Naive thymus-derived CD8-positive, alpha-beta T cell (primary cell): ENCODE measurements at places on chromosomes 1 and 21.
A peak's percentile ranks its signal among the peaks of the same experiment; 100 is the strongest.

DNA sequence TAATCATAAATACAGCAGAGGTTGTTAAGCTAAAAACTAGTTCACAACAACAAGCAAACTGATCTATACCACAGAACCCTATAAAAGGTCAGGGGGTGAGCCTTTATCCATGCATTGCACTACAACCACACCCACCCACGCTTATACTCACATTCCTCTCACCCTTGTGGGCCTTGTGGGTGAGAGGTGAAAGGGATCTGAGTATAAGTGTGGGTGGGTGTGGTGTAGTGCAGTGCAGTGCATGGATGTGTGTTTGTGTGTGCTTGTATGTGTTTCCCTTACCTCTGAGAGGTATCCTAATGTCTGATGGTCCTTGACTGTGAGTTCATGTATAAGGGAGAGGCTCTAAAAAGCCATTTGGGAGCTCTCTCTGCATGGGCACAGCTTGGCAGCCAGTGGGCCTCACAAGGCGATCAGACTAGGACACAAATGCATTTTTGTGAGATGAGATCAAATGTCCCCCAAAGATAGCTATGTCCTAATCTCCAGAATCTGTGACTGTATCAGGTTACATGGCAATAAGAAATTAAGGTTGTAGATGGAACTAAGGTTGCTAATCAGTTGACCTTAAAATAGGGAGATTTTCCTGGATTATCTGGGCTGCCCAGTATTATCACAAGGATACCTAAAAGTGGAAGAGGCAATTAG, 95.5 kb upstream of the DPT start:
- H3K4me3 ChIP-seq: no peak overlapping the region
- H3K4me1 ChIP-seq: peaks cover 8% of the 10 kb centered on the region
- H3K27me3 ChIP-seq: no peaks in the 10 kb centered on the region
- no peak for DNase-seq
- H3K27ac ChIP-seq: no peak overlapping the region

DNA sequence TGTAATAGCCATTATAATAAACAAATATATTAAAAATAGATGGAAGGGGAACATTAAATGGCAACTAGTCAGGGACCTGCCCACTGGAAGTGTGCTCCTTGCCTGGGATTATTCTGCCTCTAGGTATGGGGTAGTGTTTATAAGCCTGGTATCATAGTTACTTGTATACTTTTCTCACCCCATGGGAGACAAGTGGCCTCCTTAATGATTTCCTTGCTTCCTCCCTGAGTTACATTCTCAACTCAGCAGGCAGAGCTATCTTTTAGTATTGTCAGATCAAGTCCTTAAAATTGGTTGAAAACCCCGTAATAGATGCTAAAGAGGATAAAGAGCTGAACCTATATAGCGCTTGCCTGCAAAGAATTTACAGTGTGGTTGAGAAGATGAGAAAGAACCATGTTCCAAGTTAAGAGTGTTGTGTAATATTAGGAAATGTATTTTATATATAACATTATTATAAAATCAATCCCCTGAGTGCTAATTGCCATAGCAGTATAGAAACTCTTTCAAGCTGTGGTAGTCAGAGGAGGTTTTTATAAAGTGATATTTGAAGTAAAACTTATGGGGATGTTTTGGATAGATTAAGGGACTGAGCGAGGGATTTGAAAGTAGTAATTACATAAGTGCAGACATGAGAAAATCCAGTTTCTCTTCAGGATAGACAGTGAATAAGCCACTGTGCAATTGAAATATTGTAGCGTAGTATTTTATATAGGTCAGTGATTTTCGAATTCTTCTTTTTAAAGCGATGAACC, 106.5 kb downstream of the SPATA46 start:
- no peak overlapping the region for H3K4me3 ChIP-seq
- peaks cover 28% of the 10 kb centered on the region for H3K27me3 ChIP-seq
- no peak overlapping the region for H3K27ac ChIP-seq
- H3K4me1 ChIP-seq: no peaks in the 10 kb centered on the region

DNA sequence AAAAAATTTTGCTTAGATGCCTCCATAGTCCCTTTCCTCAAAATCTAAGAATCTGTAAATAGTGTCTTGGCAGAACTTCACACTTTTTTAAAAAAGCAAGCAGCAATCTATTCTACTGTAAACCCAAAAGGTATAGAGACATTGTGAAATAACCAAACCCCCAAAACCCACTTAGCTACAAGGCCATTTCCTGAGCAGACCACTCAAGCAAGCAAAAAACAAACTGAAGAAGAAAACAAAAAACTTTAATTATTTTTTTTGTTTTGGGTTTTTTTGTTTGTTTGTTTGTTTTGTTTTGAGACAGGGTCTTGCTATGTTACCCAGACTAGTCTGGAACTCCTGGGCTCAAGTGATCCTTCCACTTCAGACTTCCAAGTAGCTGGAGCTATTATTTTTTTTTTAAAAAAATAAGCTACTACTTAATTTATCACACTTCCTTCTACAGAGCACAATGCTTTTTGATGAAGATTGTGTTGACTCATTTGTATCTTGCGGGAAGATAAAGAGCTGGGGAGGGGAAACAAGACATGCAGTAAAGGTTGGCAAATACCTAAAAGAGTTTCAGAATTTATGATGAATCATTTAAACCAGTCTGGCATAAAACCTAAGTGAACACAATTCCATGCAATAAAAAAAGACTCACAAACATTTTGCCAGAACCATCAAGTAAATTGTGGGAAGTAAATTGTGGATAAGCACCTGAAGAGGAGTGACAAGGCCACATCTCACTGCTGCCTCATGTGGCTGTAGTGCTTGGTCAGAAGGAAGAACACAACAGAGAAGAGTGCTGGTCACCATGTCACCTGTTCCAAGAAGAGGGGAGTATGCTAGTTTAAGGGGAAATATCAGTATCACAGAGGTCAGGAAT, 2.7 kb upstream of the PTPN22 start:
- peak; percentile 32 for DNase-seq
- no peaks in the 10 kb centered on the region for H3K27me3 ChIP-seq
- H3K4me1 ChIP-seq: peaks cover 76% of the 10 kb centered on the region
- no peaks in the 10 kb centered on the region for H3K36me3 ChIP-seq
- H3K27ac ChIP-seq: peak overlapping the region; percentile 78

DNA sequence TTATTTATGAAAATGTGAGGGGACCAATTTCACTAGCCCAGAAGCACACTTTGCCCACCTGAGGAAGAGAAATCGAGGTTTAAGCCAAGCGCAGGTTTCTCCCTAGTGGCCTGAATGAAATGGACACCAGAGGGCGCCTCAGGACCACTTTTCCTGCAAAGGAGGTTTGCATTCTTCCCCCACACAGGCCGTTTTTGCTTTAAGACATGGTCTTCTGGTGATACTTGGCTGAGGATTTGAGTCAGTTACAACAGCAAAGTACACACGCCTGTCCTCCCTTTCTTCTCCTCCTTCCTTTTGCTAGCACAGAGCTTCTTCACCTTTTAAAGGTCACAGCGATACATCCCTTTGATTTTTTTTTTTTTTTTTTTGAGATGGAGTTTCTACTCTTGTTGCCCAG, 5.4 kb downstream of the PLA2G2E start:
- DNase-seq: peak; percentile 80
- H3K36me3 ChIP-seq: no peaks in the 10 kb centered on the region
- no peak overlapping the region for H3K27ac ChIP-seq
- no peak overlapping the region for H3K4me3 ChIP-seq
- peaks cover 2% of the 10 kb centered on the region for H3K4me1 ChIP-seq

DNA sequence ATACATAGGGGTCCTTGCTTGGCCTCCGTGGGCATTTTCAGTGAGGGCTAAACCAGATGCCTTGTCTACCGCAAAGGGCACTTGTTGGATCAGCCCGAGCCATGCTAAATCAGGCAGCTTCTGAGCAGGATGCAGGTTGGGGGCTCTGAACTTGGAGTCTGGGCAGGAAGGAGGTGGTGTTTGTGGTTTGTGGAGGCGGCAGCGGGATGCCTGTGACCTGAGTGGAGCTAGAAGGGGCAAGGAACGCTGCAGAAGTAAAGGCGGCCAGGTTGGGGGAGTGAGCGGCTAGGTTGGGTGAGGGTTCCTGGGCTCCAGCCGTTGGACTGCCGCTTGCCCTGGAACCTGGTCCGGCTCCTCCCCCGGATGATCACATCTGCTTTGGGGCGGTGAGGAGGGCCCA, 183.9 kb downstream of the CAMTA1 start:
- H3K27ac ChIP-seq: no peak overlapping the region
- H3K27me3 ChIP-seq: peaks cover 38% of the 10 kb centered on the region
- peak overlapping the region; percentile 16 for H3K4me3 ChIP-seq
- peaks cover 24% of the 10 kb centered on the region for H3K4me1 ChIP-seq
- DNase-seq: peak; percentile 27

- peaks cover 15% of the 10 kb centered on the region for H3K27me3 ChIP-seq
- no peak for DNase-seq
- H3K36me3 ChIP-seq: peaks cover 3% of the 10 kb centered on the region
- no peak overlapping the region for H3K4me3 ChIP-seq
Observed at GRCh38 chr1:242886137-242886536, 361.6 kb upstream of the PLD5 start.
